ENCODE measurements at places on chromosomes 12 and 14. TPM values are rescaled to one million over a fixed set of nuclear protein-coding genes. Genes with fewer than 3 reads are reported as not detected.

The PPFIA2 gene
- total RNA-seq: 0.40 TPM

DNA sequence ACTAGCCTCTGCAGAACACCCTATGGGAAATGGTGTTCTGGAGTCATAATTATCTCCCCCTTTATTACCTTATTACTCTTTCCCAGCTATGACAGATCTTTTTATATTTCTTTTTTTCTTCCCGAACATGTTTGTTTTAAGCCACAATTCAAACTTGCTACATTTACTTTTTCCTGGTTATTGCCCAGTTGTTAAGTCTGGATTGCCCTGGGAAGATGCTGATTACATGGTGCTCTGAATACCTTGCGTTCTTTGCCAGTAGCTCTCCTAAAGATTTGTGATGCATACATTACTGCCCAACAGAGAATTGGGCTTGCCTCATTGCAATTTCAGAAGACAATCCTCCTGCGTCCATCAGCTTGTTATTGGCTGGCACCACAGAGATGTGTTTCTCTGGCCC lies 118.3 kb upstream of the FGD4 start:
- no peak for DNase-seq

GRCh38 chr12:44738051-44738450 lies 138.1 kb downstream of the NELL2 start:
- DNase-seq: no peak

- no peak for DNase-seq
Observed at GRCh38 chr12:98679611-98680005, 34.5 kb downstream of the APAF1 start.
